Posterior cingulate gyrus (tissue), 11 donors: ENCODE measurements at places on chromosomes 6 and 20.

DNA sequence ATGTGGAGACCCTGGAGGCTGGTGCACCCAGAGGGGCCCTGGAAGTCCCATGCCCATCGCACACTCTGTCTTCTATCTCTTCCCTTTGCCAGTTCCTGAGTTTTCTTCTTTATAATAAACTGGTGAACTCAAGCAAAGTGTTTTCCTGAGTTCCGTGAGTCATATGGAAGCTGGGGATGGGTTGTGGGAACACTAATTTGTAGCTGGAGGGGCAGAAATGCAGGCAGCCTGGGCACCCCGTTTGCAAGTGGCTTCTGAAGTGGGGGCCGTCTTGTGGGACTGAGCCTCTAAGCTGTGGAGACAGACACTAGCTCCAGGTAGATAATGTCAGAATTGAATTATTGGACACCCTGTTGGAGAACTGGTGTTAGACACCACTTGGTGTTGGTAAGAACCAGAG is 3.2 kb upstream of the PPP1R3G start:
- no peak for DNase-seq

DNA sequence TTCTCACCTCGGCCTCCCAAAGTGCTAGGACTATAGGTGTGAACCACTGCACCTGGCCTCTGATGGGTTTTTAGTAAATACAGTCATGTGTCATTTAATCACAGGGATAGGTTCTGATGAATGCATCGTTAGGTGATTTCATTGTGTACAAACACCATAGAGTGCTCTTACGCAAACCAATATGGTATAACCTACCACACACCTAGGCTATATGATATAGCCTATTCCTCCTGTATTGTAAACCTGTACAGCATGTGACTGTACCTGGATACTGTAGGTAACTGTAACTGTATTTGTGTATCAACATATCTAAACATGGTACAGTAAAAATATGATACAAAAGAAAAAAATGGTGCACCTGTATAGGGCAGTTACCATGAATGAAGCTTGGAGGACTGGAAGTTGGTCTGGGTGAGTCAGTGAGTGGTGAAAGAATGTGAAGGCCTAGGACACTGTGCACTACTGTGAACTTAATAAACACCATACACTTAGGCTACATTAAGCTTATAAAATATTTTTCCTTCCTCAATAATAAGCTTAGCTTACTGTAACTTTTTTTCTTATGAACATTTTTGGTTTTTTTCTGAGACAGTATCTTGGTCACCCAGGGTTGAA is 10.0 kb downstream of the BICRAL start:
- no peak for DNase-seq

- DNase-seq = no peak
These were observed 24.7 kb upstream of the BAG2 start for GRCh38 chr6:57147401-57147800.

- no peak for DNase-seq
These were observed 91.3 kb downstream of the FILIP1 start for GRCh38 chr6:75402296-75402695.

DNA sequence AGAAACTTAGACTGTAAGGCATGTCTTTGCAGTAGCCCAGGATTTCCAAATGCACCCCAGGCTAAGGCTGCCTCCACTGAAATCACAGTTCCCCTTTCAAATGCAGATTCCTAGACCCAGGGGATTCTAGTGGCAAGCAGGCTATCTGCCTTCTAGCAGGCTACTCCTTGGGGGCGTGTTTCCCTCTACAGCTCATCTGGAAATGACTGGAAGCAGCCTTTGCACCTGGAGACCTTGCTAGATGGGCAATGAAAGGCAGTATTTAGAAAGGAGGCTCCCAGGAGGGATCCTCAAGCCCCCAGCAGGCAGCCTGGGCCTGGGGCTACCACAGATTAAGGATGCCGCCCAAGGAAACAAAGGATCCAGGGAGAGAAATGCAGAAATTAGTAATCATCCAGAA is 26.0 kb upstream of the SYNDIG1 start:
- DNase-seq = no peak
